ENCODE measurements at places on chromosomes 6 and 20.

DNA sequence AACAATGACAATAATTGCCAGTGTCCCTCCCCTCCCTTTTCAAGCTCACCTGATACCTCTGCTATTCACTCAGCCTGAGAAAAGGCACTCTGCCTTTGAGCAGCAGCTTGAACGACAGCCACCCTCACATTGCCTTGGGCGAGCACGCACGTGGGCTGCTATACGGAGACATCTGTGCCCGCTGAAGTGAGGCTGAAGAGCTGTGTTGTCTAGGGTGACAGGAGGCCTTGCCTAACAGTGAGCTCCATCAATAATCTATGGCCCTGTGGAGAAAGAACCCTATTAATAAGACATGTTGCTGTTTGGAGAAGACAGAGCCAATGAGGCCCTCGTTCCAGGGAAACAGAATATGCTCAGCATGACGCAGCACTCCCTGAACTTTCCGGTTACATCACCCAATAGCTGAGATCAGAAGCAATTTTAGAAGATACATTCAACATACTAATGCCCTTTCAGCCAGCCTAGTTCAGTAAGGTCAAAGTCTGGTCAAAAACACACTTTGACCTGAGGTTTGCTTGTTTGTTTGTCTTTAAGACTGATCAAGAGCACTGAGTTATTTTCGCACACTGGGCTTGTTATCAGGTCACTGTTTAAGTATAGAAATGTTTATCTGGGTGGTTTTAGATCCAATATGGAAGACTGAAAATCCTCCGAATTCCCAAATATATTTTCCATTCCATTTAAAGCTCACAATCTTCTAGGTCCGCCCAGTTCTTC, 30.6 kb downstream of the RBM24 start:
- DNase-seq = no peak

DNA sequence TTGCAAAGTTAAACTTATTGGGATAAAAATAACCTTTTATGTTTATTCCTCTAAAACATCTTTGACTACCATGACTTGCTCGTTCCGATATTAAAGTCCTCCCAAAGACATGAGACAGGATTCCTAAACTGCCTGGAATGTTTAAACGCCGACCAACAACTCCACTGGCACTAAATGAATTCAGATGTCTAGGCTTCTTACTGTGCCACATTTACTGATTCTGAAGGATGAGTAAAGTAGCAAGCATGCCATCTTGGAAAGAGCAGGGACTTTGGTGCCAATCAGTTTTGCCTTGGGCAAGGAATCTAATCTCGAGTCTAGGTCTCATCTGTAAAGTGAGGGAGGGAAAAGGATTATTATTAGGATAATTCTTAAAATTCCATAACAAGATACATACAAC, 25.3 kb downstream of the MBOAT1 start:
- no peak for DNase-seq

DNA sequence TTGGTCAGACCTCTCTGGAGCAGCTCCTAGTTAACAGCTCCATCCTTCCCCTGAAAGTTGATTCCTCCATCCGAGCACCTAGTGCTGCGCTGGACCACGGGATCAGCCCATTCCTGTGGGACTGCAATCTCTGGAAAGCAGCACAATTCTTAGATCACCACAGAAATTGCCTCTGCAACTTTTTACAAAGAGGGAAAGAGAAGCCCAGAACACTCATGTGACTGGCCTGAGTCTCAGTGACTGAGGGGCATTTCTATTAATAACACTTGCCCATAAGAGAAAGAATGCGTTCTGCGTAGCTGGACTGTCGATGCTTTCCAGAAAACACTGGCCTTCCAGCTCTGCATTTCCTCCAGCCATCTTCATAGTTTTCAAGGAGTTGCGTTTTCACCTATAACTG, 18.3 kb downstream of the MPC1 start:
- no peak for DNase-seq

- no peak for DNase-seq
Observed at GRCh38 chr20:6295127-6295866, 172.5 kb upstream of the FERMT1 start.

DNA sequence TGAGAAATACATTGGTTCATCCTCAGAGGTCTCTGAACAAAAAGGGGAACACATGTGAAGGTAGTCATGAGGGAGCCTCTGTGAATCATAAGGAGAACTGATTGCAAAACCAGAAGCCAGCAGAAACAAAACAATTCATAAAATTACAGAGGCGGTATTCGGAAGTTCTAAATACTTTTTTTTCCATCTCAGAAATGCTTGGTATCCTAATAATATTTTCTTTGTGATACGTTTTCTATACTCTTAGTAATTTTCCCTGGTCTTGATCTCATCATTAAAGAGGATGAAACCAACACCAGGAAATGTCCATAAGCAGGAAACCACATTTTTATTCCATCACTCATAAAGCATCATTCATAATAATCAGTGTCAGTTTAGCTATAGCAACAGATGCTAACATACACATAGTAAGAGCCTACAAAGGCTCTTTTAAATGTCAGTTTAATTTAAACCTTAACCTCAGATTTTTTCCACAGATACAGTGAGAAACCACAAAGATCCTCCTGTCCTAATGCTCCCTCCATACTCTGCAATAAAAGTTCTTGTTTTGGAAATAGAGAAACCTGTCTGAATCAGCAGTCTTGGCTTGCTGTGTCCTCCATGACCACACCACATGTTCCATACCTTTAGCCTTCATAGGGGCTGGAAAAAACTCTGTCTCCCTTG, 29.2 kb downstream of the SGK1 start:
- no peak for DNase-seq

Measured in stimulated activated CD8-positive, alpha-beta memory T cell treated with anti-CD3 and anti-CD28 coated beads, Interleukin-15, amount 100 ng/mL, for 24 hours (primary cell).